ENCODE measurements at places on chromosomes 16 and 17. TPM values are rescaled to one million over a fixed set of nuclear protein-coding genes. Genes with fewer than 3 reads are reported as not detected.

The TEX19 gene
- not detected for polyA plus RNA-seq

The REXO5 gene
- polyA plus RNA-seq = 1.6 TPM

DNA sequence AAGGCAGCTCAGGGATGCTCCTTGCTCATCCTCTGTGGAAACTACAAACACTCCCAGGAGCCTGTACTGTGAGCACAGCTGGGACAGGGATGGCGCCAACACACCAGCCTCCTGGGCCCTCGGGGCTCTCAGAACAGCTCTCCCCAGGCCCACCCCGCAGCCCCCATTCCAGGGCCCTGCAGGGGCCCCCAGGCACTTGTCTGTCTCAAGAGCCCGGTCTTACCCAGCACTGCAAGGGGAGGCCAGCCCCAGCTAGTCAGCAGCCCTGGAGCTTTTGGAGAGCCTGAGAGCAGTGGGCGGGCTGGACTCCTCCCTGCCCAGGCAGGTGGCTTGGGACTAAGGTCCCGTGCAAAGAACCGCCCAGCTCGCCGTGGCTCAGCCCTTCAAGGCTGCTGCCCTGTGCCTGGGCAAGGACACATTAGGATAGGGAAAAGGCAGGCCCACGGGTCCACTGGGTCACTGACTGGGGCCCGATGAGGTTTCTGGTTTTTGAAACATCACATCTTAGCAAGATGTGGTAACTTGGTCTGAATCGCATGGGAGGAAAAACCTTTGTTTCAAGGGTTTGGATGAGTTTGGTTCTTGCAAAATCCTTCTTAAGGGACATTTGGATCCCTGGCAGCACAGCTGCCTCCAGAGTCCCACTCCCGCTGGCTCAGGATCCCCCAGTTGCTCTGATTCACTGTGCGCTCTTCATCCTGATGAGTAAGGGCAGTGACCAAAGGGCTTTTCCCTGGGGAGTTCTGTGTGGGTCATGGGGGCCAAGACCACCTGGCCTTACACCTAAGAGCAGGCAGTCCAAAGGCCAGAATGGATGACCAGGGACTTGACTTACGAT is 2.8 kb downstream of the DNASE1L2 start:
- DNase-seq = no peak

- DNase-seq = no peak
Measured at GRCh38 chr17:1274245-1274608, 4.0 kb downstream of the BHLHA9 start.

DNA sequence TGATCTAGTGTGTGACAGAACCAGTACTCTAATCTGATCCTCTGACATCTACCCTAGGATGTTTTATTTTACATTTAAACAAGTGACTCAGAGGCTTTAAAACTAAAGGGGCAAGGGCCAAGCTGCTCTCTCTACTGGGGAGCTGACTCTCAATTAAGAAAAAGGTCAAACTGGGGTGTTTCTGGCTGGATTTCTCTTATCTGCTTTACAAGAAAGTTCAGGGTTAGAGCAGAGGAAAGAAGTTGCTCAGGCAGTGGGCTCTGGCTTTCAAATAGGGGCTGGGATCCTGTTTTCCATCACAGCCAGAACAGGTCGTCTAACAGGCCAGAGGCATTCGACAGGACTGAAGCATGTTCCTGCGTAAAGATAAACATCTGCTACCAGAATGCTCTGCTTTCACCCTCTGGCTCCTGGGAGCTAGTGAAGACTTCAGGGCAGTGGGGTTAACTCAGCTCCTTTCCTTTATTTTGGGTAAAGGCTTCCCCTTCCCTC is 8.5 kb downstream of the MMP28 start:
- no peak for DNase-seq

DNA sequence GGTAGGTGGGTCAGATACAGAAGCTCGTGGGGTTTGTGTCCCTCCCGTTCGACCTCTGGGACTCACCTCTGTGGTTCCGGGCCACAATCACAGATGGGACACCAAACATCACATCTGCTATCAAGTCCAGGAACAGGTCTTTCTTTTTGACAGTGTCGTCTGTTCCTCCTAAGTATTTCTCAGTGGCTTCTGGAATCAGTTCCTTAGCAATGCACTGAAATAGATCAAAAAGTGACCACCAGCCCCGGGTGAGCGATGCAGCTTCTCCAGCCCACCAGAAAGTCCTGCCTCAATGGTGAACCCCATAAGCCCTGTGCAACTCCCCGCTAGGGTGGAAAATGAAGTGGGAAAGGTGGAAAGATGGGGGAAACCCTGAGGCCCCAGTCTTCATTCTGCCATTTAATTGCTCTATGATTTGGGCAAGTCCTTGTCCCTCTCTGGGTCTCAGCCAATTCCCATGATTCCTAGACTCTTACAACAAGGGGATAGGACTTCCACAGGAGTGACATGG is 22.4 kb downstream of the CES1 start:
- no peak for DNase-seq
